ENCODE measurements at places on chromosomes 7 and 10. TPM values are rescaled to one million over a fixed set of nuclear protein-coding genes. Genes with fewer than 3 reads are reported as not detected.

DNA sequence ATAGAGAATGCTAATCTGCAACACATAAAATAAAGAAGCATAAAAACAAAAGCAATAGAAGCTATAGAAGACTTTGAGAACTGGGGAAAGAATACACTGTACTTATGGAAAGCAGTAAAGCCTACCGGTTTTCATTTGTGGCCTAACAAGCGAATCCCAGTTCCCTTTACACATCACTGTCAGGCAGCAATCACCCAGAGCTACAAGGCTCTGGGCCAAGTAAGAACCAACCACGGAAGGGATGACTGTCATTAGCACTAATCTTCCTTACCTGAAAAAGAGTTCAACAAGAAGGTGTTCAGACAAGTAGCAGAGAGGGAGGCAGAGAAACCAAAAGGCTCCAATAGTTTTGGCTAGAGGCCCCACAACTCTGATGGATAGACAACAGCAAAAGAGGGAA lies 15.0 kb downstream of the CCDC6 start:
- no peak overlapping the region for H3K27ac ChIP-seq
- no peak for DNase-seq
- H3K4me3 ChIP-seq = no peak overlapping the region
- peaks cover 10% of the 10 kb centered on the region for H3K4me1 ChIP-seq
- peaks cover 12% of the 10 kb centered on the region for H3K36me3 ChIP-seq

The STEAP1 gene
- not detected for total RNA-seq

DNA sequence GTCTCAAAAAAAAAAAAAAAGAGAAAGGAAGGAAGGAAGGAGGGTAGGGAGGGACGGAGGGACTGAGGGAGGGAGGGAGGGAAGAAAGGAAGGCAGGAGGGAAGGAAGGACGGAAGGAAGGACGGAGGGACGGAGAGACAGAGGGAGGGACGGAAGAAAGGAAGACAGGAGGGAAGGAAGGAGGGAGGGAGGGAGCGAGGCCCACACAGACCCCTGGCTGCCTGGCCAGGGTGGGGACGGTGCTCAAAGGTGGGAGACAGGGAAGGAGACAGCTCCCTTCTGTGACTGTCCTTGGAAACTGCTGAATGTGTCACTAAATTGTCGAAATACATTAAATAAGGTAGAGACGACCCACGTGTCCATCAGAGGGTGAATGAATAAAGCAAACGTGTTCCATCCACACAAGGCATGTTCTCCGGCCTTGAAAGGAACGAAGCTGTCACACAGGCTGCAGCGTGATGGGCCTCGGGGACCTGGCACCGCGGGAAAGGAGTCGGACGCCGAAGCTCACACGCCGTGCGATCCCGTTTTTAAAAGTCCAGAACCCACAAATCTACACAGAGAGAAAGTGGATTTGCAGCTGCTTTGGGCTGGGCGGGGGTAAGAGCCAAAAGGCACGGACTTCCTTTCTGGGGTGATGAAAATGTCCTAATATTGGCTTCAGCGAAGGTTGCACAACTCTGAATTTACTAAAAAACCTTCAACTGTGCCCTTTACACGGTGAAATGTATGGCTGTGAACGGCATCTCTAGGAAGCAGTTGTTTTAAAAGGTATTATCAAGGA lies 23.3 kb downstream of the ADAP1 start:
- no peak for DNase-seq
- H3K27ac ChIP-seq = no peak overlapping the region
- no peak overlapping the region for H3K4me3 ChIP-seq
- no peaks in the 10 kb centered on the region for H3K36me3 ChIP-seq

GRCh38 chr10:49762566-49762877 lies 399 bp upstream of the OGDHL start:
- no peak for DNase-seq
- peak overlapping the region; percentile 68 for H3K4me3 ChIP-seq
- peaks cover 2% of the 10 kb centered on the region for H3K4me1 ChIP-seq
- H3K27me3 ChIP-seq = peaks cover 11% of the 10 kb centered on the region
